ENCODE measurements at places on chromosomes 7 and 10.

DNA sequence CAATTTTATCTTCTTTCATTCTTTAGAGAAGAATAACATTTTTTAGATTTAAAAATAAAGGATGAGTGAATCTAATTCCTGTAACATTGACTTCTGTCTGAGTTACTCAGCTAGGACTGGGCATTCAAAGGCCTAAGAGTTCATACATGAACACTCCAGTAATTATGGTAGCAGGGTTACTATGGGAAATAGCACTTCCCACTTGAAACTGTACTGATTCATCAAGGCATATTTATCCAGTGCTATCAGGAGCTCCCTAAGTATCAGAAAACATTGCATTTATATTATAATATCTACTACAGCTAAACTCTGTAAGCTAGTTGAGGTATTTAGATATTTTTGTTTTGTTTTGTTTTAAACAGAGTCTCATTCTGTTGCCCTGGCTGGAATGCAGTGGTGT is 41.8 kb downstream of the NDUFB2 start:
- peaks cover 25% of the 10 kb centered on the region for H3K36me3 ChIP-seq
- H3K4me1 ChIP-seq, result no peaks in the 10 kb centered on the region
- no peak overlapping the region for H3K4me3 ChIP-seq
- no peak for DNase-seq
- no peaks in the 10 kb centered on the region for H3K27me3 ChIP-seq

GRCh38 chr10:25682203-25682851 is 251.7 kb upstream of the MYO3A start:
- peak overlapping the region; percentile 26 for H3K27ac ChIP-seq
- DNase-seq, result peak; percentile 4
- no peaks in the 10 kb centered on the region for H3K27me3 ChIP-seq
- H3K36me3 ChIP-seq, result no peaks in the 10 kb centered on the region
- H3K4me3 ChIP-seq, result no peak overlapping the region
- no peaks in the 10 kb centered on the region for H3K4me1 ChIP-seq

- no peaks in the 10 kb centered on the region for H3K36me3 ChIP-seq
- H3K27me3 ChIP-seq, result no peaks in the 10 kb centered on the region
- no peak overlapping the region for H3K4me3 ChIP-seq
- no peaks in the 10 kb centered on the region for H3K4me1 ChIP-seq
- no peak overlapping the region for H3K27ac ChIP-seq
Measured at GRCh38 chr10:113425541-113425951, 127.3 kb upstream of the HABP2 start.

DNA sequence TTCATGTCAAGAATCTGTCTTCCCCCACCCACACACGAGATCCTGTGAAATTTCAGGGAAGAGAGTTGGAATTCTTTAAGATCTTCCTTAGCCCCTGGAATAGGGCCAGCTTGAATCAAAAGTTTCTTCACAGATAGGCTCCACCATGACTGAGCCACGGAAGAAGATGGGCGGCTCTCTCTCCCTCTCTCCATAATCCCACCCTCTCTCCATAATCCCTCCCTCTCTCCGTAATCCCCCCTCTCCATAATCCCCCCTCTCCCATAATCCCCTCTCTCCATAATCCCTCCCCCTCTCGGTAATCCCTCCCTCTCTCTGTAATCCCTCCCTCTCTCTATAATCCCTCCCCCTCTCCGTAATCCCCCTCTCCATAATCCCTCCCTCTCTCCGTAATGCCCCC is 20.4 kb downstream of the SHH start:
- no peaks in the 10 kb centered on the region for H3K4me1 ChIP-seq
- no peaks in the 10 kb centered on the region for H3K36me3 ChIP-seq

- DNase-seq, result no peak
- H3K4me1 ChIP-seq, result no peaks in the 10 kb centered on the region
- H3K27me3 ChIP-seq, result no peaks in the 10 kb centered on the region
- H3K4me3 ChIP-seq, result no peak overlapping the region
Measured at GRCh38 chr10:11355592-11355991, 255.9 kb downstream of the USP6NL start.

DNA sequence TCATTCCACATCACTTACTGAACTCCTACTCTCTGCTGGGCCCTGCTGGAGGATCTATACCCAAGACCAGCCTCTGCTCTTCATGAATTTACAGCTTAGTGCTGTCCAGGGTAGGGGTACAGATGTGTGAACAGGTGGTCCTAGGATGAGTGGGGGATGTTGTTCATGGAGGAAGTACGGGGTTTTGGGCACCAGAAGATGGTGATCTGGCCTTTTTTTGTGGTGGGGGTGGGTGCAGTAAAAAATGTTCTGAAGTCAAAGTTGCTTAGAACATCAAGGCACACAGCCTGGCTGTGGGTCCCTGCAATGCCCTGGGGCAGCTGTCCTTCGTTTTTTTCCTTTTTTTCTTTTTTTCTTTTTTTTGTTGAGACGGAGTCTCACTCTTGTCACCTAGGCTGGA is 34.2 kb upstream of the GNA12 start:
- H3K4me1 ChIP-seq, result peaks cover 10% of the 10 kb centered on the region
- H3K27ac ChIP-seq, result no peak overlapping the region
- DNase-seq, result peak; percentile 33
- no peak overlapping the region for H3K4me3 ChIP-seq
- H3K36me3 ChIP-seq, result no peaks in the 10 kb centered on the region

DNA sequence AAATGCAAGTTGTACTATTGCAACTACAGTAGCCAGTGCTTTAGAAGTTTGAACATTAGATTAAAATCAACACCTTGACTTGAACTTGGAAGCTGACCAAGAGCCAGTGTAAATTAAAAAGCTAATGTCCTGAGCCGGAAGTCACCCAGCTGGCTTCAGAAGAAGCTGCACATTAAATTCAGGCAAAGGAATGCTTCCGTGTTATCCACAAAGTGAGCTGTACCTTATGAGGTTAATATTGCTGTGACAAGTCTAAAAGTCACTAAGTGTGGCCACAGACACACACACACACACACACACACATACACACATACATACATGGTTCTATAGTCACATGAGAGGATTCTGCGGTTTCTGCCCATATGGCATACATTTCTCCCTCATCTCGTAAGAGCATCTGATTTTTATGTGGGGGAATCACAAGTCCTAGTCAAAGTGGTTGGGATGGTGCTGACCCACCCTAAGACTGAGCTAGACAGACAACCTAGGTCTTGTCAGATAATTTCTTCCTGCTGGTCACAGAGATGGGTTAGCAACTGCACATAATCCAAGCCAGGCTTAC is 612.9 kb downstream of the SORCS1 start:
- no peaks in the 10 kb centered on the region for H3K4me1 ChIP-seq
- no peaks in the 10 kb centered on the region for H3K36me3 ChIP-seq
- H3K27me3 ChIP-seq, result no peaks in the 10 kb centered on the region
- no peak overlapping the region for H3K27ac ChIP-seq

GRCh38 chr7:28069807-28070206 is 110.8 kb downstream of the JAZF1 start:
- H3K27ac ChIP-seq, result no peak overlapping the region
- H3K36me3 ChIP-seq, result no peaks in the 10 kb centered on the region
- no peak for DNase-seq
- no peak overlapping the region for H3K4me3 ChIP-seq
- H3K27me3 ChIP-seq, result no peaks in the 10 kb centered on the region

DNA sequence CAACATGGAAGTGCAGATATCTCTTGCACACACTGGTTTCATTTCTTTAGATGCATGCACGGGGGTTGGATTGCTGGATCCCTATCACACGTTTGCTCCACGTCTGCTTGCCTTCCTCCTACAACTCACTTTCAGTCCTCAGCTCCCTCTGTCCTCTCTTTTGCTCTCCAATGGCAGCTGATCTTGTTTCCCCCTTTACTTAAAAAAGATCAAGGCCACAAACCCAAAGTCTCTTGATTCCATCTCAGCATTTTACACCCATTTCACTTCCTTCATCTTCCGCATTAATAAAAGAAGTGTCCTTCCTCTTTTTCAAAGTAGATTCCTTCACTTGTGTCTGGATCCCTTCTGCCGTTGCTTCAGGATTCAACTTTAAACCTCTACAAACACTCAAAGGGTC is 245.2 kb downstream of the DOCK4 start:
- H3K27me3 ChIP-seq, result no peaks in the 10 kb centered on the region
- no peak overlapping the region for H3K27ac ChIP-seq
- no peaks in the 10 kb centered on the region for H3K36me3 ChIP-seq
- H3K4me1 ChIP-seq, result no peaks in the 10 kb centered on the region

DNA sequence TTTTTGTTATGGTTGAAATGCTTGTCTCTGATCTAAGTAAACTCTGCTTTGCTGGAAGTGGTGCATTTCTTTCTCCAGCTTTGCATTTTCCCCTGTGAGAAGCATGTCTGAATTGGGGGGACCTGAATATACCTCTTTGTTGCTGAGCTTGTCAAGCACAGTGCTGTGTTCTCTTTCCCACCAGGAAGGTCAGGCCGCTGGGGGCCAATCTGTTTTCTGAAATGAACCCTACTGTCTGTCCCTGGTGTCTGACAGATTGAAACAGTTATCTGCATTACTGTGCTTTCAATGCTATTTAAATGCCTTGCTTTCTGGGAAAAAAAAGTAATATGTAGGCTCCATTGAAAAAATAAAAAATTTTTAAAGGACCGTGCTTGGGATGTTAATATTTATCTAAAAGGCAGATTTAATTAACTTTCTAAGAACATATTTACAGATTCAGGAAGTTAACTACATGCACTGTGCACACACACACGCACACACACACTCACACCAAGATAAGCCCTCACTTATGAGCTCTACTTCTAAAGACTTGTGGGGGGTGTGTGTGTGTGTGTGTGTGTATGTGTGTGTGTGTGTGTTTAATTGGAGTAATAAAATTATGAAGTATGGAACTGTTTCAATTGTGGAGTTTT is 127.0 kb upstream of the FZD1 start:
- H3K4me3 ChIP-seq, result no peak overlapping the region
- H3K36me3 ChIP-seq, result no peaks in the 10 kb centered on the region
- no peak overlapping the region for H3K27ac ChIP-seq
- no peaks in the 10 kb centered on the region for H3K27me3 ChIP-seq
- DNase-seq, result no peak
- H3K4me1 ChIP-seq, result no peaks in the 10 kb centered on the region

- H3K27ac ChIP-seq, result no peak overlapping the region
- no peaks in the 10 kb centered on the region for H3K36me3 ChIP-seq
- no peak overlapping the region for H3K4me3 ChIP-seq
- no peak for DNase-seq
Measured at GRCh38 chr7:147611431-147611830, 979.1 kb upstream of the C7orf33 start.

- H3K36me3 ChIP-seq, result no peaks in the 10 kb centered on the region
- H3K4me3 ChIP-seq, result no peak overlapping the region
- DNase-seq, result no peak
- no peaks in the 10 kb centered on the region for H3K27me3 ChIP-seq
Measured at GRCh38 chr7:117835016-117835664, 38.1 kb downstream of the CTTNBP2 start.

GRCh38 chr10:117461766-117462423 is 80.7 kb upstream of the EMX2 start:
- H3K27ac ChIP-seq, result no peak overlapping the region
- DNase-seq, result no peak
- H3K4me1 ChIP-seq, result no peaks in the 10 kb centered on the region
- H3K27me3 ChIP-seq, result no peaks in the 10 kb centered on the region
- H3K36me3 ChIP-seq, result no peaks in the 10 kb centered on the region

GRCh38 chr7:54946271-54946670 is 72.5 kb upstream of the EGFR start:
- H3K27ac ChIP-seq, result no peak overlapping the region
- H3K4me3 ChIP-seq, result no peak overlapping the region
- no peaks in the 10 kb centered on the region for H3K4me1 ChIP-seq
- H3K36me3 ChIP-seq, result no peaks in the 10 kb centered on the region

GRCh38 chr10:67819768-67820204 is 18.2 kb downstream of the DNAJC12 start:
- H3K27ac ChIP-seq, result no peak overlapping the region
- H3K4me1 ChIP-seq, result no peaks in the 10 kb centered on the region
- DNase-seq, result no peak
- H3K4me3 ChIP-seq, result no peak overlapping the region
- H3K36me3 ChIP-seq, result no peaks in the 10 kb centered on the region

DNA sequence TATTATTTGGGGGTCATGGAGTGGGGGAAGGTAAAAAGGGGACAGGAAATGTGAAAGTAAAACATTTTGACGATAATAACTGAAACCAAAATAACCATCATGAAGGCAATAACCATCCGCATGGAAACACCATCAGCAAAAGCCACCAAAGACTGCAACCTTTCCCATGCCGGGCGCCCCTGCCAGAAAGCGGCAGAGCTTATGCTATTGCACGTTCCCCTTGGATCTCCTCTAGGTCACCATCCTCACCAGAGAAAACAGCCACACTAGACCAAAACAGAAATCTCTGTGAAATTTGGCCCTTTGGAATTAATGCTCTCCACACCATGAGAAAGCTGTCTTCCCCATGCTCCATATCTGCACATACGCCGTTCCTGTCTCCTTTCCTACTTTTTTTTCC is 31.1 kb downstream of the DRGX start:
- no peaks in the 10 kb centered on the region for H3K36me3 ChIP-seq
- no peaks in the 10 kb centered on the region for H3K27me3 ChIP-seq
- DNase-seq, result no peak
- H3K27ac ChIP-seq, result no peak overlapping the region

DNA sequence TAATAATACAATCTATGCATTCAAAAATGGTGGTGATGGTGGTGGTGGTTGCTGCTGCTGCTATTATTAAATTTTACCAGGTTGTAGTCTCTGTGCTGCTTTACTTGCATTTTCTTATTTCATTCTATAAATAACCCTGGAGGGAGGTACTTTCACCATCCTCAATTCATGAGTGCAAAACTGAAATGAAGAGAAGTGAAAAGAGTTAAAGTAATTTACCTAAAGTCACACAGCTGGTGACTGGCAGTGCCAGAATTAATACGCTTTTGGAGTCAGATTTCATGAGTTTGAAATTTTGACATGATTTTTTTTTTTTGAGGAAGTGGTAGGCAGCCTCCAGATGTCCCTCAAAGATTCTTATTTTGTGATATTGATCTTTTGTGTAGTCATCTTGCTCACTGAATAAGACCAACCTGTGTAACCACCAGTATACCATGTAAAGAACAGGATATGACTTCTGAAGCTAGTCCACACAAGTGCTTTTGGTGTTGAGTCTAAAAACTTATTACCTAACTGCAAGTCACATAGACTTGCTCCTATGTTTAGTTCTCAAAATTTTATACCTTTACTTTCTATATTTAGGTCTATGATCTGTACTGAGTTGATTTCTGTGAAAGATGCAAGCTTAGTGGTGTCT is 218.8 kb downstream of the ZWINT start:
- H3K4me3 ChIP-seq, result no peak overlapping the region
- no peaks in the 10 kb centered on the region for H3K36me3 ChIP-seq
- no peaks in the 10 kb centered on the region for H3K27me3 ChIP-seq
- no peaks in the 10 kb centered on the region for H3K4me1 ChIP-seq

DNA sequence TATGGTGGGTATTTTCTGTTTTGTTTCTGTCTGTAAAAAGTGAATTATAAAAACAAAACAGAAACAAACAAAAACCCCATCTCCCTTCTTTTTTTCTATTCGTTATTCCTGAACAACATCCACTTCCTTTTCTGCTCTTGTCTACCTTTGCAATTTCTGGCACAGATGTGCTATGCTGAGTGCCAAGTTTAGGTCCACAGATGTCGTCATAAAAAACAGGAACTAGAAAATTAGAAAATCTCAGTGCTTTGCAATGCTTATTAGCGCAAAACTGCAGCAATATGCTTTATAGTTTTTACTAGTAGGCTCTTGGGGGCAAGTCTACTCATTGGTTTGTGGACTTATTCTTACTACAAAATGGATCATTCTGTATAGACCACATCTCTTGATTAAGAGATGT is 94.2 kb upstream of the PRKCQ start:
- no peak overlapping the region for H3K4me3 ChIP-seq
- no peak for DNase-seq
- H3K4me1 ChIP-seq, result no peaks in the 10 kb centered on the region
- no peak overlapping the region for H3K27ac ChIP-seq
